T47D (cell line): ENCODE measurements at places on chromosomes 5 and 9.
A peak's percentile ranks its signal among the peaks of the same experiment; 100 is the strongest.

DNA sequence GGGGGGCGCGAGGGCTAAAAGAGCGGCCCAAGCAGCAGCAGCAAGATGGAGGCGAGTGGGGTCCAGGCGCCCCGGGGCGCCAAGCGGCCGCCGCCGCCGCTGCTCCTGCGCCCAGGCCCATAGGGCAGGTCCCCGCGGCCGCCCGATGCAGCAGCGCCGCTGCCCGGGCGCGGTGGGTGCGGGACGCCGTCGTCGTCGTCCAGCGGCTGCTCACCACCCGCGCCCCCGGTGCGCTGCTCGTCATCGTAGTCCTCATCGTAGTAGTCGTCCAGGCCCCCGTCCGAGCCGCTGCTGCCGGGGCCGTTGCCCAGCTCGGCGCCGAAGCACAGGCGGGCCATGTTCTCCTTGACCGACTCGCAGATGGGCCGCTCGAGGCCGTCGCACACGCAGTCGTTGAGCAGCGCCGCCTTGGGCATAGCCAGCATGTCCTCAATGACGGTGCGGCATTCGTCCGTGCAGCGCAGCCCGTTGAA, 1.5 kb downstream of the GAS1 start:
- no peak for DNase-seq

DNA sequence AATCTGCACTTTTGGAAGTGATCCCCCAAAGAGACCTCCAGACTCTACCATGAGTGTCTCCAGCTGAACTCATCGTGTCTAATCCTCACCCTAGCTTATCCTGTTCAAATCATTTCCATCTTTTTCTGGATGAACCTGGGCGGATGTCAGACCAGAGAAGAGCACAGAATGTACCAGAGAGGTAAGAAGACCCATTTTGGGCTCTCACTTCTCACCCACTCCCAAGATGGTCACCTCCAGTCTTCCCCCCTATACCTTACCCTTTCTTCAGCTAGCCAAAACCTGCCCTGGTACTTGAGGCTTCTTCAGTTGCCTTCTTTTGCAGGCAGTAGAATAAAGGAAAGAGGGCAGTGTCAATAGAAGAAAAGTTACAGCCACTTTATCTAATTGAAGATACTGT, 27.9 kb upstream of the ANXA2R start:
- DNase-seq: no peak

- no peak for DNase-seq
These were observed 61.1 kb downstream of the GNA14 start for GRCh38 chr9:77587042-77587441.

- no peak for DNase-seq
These were observed 32.2 kb downstream of the APTX start for GRCh38 chr9:32969270-32969669.

DNA sequence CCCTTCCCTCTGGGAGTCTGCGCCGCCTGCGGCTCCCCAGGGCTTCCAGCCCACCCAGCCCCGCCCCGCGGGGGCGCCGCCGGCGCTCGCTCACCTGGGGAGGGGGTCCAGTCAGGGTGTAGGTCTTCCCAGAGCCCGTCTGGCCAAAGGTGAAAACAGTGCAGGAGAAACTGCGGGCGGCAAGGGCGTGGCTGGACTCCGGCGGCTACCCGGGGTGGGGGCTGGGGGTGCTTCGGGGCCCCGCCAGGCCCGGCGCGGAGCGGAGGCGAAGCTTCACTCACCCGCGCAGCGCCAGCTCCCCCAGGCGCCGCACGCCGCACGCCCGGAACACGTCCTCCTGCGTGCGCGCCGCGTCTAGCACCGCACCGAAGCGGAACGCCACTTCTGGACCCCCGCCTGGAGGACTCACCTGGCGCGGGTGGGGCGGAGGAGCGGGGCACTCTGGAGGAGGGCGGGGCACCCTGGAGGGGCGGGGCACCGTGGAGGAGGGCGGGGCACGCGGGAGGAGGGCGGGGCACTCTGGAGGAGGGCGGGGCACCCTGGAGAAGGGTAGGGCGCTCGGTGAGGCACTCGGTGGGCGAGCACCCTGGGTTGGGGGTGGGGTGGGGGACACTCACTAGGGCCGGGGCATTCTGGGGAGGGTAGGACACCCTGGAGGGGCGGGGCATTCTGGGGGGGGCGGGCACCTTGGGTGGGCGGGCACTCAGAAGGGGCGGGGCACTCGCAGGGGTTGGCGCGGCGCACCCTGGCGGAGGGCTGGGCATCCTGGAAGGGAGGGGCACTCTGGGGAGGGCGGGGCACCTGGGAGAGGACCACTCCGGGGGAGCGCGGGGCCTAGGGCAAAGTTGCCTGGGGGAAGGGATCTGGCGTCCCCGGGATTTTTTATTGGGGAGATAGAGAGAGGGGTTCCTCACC, 814 bp downstream of the KIF12 start:
- DNase-seq: peak; percentile 88

- DNase-seq: no peak
These were observed 13.0 kb downstream of the RGS7BP start for GRCh38 chr5:64518793-64519192.

GRCh38 chr5:18397891-18398290, 763.6 kb downstream of the TAF11L14 start:
- no peak for DNase-seq

- no peak for DNase-seq
These were observed 216.0 kb downstream of the GABRG2 start for GRCh38 chr5:162283609-162284008.

DNA sequence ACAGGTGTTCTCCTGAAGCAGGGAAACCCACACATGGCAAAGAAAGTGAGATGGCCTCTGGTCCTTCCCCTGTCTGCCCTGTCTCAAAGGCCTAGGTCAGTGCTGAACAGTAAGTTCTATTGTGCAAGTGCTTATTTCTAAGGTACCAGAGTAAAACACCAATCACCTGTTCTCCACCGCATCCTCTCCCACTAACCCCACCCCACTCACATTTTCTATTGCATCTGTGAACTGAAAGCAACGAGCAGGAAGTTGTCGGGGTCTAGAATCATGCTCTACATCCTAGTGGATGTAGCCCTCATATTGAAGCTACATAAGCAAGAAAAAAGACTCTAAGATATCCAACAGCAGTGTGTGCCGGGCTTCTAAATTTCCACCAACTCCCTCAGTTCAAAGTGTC, 265.9 kb downstream of the ENC1 start:
- no peak for DNase-seq

- DNase-seq: no peak
These were observed 4.8 kb downstream of the ANKRD34B start for GRCh38 chr5:80565330-80565729.

GRCh38 chr9:135012166-135012565, 75.3 kb upstream of the OLFM1 start:
- DNase-seq: no peak

GRCh38 chr5:180690562-180690961, 41.2 kb upstream of the FLT4 start:
- DNase-seq: no peak

GRCh38 chr5:157172403-157172802, 6.3 kb upstream of the GARIN3 start:
- no peak for DNase-seq

GRCh38 chr9:91162311-91162710, 199.4 kb downstream of the AUH start:
- no peak for DNase-seq

- DNase-seq: no peak
These were observed 38.1 kb upstream of the SSBP2 start for GRCh38 chr5:81789033-81789432.

DNA sequence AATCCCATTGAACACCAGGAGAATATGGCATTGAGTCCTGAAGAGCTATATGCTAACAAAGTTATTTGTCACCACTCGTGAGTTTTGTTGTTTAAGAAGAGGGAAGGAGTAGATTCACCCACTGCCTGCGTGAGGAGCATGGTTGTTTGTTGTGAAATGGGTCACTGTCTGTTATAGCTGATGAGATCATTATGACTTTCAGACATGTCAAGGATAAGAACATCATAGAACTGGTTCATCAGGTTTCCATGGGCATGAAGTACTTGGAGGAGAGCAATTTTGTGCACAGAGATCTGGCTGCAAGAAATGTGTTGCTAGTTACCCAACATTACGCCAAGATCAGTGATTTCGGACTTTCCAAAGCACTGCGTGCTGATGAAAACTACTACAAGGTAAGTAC, 76.9 kb downstream of the SYK start:
- DNase-seq: peak; percentile 43

GRCh38 chr9:94870793-94871558, 144.5 kb downstream of the AOPEP start:
- no peak for DNase-seq

GRCh38 chr5:96094904-96095303, 133.3 kb upstream of the ELL2 start:
- DNase-seq: no peak

DNA sequence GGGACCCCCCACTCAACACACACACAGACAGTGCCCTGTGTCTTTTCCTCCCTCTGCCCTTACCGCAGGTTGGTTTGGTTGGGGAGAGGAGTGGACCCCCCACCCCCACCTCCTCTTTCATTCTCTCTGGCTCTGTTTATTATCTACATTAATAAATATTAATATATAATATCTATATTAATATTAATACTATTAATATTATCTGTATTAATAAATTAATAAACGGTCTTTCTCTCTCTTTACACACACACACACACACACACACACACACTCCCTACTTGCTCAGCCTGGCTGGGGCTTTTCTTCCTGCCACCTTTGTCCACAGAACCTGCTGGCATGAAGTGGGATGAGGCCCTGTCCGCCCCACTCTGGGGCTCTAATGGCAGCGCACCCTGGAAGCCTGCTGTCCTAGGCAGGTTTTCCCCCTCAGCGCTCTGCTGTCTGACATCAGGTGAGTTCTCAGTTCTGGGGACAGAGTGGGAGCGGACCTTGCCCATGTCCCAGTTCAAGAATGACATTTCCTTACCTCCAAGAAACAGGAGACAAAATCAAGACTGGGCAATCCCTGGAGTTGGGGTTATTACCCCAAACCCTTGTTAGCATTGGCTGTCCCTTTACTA, 10.5 kb upstream of the SMIM32 start:
- no peak for DNase-seq

GRCh38 chr9:70479880-70480291, 65.4 kb upstream of the KLF9 start:
- DNase-seq: no peak

DNA sequence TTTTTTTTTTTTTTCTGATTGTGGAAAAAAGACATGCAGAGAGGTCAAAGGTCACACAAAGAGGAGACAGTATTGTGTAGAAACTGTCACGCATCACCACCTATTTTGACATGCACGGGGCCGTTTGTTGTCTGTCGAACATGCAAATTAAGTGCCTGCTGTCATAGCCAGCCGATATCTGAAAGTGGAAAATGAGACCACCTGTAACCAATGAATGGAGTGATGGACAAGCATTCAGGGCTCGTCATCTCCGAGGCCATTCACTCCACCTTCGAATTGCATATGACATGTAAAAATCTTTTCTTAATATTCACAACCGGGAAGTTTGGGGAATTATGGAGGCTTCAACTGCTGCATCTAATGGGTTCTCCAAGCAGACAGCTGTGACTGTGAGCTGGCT, 512.2 kb upstream of the ADAMTS16 start:
- no peak for DNase-seq

GRCh38 chr5:32601623-32602295, 16.4 kb downstream of the SUB1 start:
- DNase-seq: no peak

GRCh38 chr5:153831973-153832372, 206.7 kb downstream of the FAM114A2 start:
- DNase-seq: peak; percentile 45

- DNase-seq: peak; percentile 73
These were observed 37.6 kb downstream of the ANKRD33B start for GRCh38 chr5:10601246-10602030.

GRCh38 chr9:129213551-129213950, 35.5 kb upstream of the IER5L start:
- no peak for DNase-seq

DNA sequence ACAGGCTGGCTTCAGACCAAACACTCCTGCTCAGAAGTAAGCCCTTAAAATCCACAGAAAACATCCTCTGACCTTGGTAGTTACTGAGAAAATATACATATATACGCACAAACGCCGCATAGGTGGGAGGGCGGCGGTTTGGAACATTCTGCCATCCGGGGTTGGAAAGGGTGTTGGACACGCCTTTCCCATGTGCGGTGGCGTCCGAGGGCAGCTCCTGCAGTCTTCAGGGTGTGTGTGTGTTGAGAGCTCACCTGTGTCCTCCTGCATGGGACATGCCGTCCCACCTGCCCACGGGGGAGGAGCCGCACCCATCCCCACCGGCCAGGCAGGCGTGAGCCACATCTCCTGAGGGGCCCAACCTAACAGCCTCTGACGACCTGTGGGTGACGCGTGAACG, 28.2 kb downstream of the SLC9A3 start:
- no peak for DNase-seq

DNA sequence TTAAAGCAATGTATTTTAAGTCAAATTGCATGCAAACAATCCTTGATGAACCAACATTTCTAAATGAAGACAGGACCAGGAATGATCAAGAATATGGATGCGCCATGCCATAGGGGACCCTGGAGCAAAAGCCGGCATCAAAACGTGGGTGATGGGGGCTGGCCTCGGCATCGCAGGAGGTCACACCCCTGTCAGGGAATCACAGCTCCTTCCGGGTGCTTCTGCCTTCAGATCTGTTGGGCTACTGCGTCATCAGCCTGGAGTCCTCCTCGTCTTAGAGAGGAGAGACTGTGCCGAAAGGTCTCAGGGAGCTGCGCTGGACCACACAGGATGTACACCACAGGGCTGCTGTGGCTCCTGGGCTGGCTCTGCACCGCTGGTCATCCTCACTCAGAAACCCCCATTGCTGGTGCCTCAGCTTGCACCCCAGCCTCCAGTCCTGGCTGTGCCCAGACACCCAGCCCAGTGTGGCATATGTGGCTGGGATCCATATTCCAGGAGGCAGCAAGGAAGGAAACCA, 152.9 kb upstream of the PPP1R26 start:
- no peak for DNase-seq

- DNase-seq: no peak
These were observed 17.5 kb downstream of the SPOCK1 start for GRCh38 chr5:137481596-137481995.

DNA sequence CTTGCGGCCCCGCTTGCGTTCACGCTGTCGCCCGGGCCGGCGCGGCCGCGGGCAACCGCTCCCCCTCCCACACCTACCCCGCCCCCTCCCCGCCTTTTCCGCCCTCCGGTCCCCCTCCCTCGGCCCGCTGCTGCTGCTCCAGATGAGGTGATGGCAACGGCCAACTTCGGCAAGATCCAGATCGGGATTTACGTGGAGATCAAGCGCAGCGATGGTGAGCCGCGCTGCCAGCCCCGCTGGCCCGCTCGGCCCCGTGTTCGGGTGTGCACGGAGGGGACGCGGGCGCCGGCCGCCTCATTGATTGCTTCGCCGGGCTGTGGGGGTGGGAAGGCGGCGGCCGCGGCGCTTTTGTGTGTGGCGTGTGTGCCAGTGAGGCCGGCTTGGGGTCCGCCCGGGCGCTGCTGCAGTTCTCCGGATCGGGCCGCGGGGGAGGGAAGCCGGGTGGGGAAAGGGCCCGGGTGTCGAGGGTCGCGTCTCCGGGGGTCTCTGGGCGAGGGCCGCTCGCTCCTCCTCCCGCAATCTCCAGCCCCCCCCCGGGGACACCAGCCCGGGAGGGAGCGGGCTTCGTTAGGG, 403 bp downstream of the KIF2A start:
- peak; percentile 20 for DNase-seq

- no peak for DNase-seq
These were observed 189.2 kb downstream of the NDUFS4 start for GRCh38 chr5:53749621-53750020.
